ENCODE measurements at places on chromosomes 6 and 20.

DNA sequence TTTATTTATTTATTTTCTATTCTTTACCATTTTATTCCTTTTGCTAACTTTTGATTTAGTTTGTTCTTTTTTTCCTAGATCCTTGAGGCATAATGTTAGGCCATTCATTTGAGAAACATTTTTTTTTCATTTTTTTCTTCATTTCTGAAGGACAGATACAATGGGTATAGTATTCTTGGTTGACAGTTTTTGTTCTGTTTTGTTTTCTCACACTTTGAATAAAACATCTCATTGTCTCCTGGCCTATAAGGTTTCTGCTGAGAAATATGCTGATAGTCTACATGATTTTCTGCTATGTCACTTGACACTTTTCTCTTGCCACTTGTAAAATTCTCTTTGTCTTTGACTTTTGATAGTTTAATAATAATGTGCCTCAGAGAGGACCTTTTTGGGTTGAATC is 294.6 kb upstream of the EPHA7 start:
- DNase-seq, result no peak

DNA sequence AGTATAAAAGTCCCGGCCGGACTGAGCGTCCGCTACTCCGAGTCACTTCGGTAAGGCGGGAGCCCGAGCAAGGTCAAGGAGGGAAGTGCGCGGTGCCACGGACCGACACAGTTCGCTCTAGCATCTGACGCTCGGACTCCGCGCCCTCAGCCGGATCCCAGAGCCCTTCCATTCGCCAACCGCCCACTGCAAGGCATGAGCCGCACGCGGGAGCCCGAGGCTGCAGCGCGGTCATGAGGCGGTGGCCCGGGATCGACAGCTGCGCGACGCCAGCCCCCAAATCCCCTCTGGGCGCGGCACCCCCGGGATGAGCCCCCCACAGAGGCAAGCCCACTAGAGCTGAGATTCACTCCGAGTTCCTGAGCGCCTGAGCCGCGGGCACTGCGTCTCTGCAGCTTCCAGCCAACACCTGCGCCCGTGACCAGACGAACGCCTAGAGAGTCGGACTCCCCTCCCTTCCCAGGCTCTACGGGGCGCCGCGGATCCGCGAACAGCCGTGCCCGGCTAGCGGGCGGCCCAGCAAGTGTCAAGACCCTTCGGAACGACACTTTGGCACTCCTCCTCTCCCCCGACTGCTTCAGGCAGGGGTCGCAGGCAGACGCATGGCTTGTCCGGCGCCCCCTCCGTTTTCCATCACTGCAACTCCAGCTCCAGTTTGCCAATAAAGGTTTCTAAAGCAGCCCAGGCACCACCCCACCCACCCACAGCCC is 725 bp upstream of the ISM1 start:
- DNase-seq, result peak; percentile 11

DNA sequence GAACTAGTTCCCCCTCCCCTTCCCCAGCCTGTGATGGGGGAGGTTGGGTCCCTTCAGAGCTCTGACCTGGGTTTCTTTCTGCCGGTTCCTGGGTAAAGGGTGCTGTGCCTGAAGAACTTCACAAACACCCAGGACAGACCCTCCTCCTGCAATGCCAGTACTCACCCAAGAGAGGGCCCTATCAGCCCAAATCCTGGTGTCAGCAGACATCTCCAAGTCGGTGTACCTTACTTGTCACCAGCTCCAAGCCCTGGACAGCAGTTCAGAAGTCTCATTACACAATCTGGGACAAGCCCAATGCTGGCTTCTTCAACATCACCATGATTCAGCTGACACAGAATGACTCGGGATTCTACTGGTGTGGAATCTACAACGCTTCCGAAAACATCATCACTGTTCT is 467 bp downstream of the TREML4 start:
- DNase-seq, result peak; percentile 2

DNA sequence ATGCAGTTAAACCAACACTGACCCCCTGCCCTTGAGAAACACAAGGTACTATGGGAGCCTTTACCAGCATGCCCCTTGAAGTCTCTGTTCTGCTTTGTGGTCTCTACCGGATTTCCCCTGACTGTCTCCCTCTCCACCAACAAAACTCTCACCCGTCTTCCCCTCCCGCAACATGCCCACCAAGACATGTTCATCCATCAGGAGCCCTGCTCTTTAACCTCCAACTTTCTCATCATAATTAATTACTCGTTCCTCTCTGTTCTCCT is 1.1 kb downstream of the ZNF165 start:
- no peak for DNase-seq

GRCh38 chr6:148559848-148560433 is 186.9 kb upstream of the UST start:
- DNase-seq, result peak; percentile 57

GRCh38 chr20:32035426-32035779 is 16.6 kb upstream of the HCK start:
- DNase-seq, result no peak

DNA sequence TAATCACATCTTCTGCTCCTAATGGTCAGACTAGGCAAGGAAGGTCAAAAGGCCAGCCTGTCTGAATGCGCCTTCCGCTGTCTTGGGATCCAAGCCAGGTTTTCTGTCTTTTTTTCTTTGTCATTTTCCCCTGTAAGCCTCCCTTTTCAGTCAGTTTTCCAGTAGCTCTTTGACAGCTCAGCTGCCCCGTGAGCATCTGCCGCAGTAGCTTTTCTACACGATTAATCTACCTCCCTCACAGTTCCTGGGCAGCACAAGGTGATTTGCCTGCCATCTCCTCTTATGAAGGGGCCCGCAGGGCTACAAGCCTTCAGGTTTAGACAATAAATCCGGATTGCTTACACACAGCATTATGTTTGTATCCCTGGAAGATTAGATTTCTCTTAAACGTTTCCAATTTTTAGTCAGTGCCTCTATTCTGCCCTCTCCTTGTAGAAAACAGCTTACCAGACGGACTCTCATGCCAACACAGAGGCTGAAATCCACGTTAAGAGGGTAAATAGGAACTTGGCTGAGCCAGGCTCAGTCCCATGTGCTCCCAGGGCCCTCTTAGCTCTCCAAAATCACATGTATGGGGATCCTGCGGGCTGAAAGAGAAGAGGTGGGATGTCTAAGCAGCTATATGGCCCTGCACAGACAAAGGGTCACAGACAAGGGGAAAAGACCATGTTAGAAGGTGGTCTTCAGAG is 77.2 kb downstream of the LY86 start:
- DNase-seq, result no peak
